Cardiac septum (tissue), 1 donor: ENCODE measurements at places on chromosomes 12 and 14. TPM values are rescaled to one million over a fixed set of nuclear protein-coding genes. Genes with fewer than 3 reads are reported as not detected.

DNA sequence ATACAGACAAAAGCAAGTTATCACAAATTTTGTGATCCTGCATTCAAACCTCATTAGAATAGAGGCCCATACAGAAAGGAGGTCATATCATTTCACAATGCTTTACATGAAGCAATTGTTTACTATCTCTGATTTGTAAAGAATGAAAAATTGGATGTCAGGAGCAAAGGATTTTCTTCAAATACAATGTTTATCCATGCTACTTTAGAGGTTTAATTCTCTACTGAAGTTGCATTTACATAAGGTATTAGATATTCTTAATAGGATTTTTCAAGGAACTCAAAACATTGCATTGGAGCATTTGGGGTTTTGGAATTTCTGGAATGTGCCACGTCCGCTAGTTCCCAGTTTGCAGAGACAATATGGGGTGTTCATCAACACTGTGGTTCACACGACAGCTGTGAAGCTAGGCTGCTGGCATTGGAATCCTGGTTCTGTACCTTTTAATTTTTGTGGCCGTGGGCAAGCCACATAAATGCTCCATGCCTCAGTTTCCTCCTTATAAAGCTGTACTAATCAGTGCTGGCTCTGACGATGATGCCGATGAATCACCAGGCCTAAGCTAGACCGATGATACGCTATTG lies 174.8 kb downstream of the APAF1 start:
- DNase-seq = no peak

GRCh38 chr14:80948291-80948690 lies 6.8 kb upstream of the CEP128 start:
- DNase-seq = no peak

- no peak for DNase-seq
Observed at GRCh38 chr14:77097006-77097699, 905 bp upstream of the CIPC start.

DNA sequence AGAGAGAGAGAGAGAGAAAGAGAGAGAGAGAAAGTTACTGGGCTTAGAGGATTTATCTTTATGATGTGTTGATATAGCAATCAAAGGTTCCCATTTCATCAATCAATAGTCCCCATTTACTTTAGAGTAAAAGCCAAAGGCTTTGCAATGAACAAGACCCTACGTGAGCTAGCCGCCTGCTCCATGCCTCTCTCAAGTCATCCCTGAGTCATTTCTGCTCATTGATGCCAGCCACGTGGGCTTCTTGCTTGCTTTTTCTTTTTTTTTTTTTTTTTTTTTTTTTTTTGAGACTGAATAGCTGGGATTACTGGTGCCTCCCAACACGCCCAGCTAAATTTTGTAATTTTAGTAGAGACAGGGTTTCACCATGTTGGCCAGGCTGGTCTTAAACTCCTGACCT lies 70.9 kb downstream of the GPR135 start:
- DNase-seq = no peak

GRCh38 chr12:21894792-21895595 lies 46.2 kb downstream of the ABCC9 start:
- no peak for DNase-seq

DNA sequence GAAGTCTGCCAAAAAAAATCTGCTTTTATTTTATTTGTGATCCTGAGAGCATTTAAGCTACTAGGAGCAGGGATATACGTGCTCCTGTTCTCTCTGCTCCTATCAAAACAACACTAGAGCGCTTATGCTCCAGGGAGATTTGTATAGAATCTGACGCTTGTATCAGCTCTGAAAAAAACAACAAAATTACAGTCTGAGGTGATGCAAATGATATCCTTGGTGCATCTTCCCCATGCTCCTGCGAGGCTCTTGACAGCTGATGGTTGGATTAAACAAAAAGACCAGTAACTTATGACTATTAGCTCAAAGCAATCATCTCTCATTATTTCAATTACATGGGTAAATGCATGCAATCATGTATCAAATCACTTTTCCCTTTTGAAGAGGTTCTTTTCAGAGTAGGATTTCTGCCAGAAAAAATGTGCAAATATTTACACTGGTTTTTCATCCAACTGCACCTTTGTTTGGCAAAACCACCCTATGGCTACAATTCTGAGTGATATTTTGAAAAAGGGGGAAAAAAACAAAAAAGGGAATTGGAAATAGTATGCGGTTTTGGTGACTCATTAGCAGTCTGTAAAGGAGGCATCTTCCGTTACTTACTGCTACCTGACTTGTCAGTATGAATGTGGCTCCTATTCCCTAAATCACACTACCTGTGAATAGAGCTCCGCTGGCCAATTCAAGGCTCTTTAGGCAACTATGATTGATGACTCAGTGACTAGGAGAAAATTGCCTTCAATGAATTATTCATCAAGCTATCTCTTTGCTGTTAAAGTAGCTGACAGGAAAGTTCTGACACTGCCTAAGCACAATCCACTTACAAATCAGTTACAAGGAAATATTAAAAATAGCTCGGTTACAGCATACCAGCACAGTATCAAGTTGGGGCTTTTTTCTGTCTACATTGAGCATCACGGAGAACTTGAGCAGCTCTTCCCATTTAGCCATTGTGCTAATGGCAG lies 450.0 kb downstream of the FOXG1 start:
- no peak for DNase-seq

DNA sequence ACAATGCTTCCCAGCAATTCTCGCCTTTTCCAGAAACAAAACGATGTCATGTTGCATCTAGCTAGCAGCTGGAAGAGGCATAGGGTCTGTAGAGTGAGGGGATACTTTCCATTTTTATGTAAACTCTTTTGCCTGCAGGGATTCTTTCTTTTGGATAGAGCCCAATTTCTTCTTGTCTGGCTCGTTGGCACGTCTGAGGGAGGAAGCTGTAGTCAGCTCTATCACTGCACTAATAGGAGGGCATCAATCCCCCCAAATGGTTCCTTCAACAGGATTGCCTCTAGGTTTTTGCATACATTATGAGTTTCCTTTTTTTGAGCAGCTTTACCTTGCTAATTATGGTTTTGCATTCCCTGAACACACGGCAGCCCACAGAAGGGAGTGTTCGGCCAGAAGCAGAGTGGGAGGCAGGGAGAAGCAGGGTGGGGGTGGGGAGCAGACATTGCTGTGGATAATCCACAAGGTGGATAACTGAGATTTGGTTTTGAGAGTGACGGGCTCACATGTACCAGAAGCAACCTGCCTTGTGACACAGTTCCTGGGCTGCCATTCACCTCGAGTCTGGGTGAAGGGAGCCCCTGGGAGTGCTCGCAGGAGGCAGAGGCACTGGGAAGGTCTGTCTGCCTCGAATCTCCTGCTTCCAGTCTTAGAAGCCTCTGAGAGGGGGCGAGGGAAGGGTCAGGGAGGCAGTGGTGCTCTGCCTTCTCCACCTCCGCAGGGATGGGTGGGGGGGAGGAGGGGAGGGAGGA lies 24.5 kb downstream of the LRTM2 start:
- DNase-seq = peak; percentile 57

- DNase-seq = peak; percentile 69
Observed at GRCh38 chr12:1911598-1912575, 6.6 kb downstream of the CACNA2D4 start.

GRCh38 chr12:26101350-26101734 lies 23.5 kb downstream of the BHLHE41 start:
- DNase-seq = no peak

DNA sequence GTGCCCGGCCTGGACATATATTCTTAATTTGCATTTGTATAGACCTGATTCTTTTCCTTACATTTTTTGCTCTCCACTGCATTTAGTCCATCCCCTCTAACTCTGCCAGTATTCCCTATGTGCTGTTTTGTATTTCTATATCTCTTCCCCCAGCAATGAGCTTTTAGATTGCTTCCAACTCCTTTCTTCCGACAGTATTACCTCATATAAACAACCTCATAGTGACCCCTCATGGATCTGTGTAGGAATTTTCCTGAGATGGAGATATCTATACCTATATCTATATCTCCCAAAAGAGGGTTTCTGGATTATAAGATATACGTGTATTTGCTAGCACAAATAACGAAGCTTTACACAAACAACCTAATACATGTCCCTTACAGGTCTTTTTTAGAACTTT lies 161.9 kb downstream of the CRADD start:
- no peak for DNase-seq

DNA sequence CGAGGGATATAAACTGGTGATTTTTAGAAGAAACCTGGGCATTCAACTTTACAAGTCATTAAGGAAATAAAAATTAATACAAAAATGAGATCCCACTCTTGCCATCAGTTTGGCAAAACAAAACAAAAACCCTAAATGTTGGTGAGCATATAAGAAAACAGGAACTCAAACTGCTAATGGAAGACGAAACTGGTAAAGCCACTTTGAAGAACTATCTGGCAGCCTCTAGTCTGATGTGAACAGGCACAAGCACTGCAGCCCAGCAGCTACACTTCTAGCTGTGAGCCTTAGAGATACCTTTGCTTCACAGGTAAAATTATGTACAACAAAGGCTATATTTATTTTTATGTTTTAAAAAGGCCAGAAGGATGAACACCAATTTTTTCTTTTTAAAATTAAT lies 459.6 kb downstream of the ZFP36L1 start:
- no peak for DNase-seq

- DNase-seq = peak; percentile 90
Observed at GRCh38 chr12:67441736-67442346, 172.7 kb downstream of the CAND1 start.

- no peak for DNase-seq
Observed at GRCh38 chr12:15541996-15542631, 219.8 kb downstream of the PTPRO start.

GRCh38 chr12:122785503-122785902 lies 11.1 kb downstream of the CCDC62 start:
- DNase-seq = no peak

DNA sequence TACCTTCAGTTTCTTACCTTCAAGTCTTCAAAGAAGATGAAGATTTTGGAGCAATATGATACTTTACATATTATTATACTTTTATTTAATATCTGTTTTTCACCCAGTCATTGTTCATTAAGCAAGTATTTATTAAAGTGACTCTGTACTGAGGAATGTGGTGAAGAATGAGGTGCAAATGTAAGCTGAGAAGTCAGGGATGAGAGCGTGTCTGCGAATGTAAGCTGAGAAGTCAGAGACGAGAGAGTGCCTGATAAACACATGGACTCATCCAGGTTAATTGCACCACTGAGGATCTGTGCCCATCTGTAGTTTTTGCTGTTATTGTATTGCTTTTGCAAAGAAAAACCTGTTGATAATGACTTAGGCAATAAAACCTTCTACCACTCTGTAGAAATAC lies 211.9 kb upstream of the FAR2 start:
- no peak for DNase-seq

- no peak for DNase-seq
Observed at GRCh38 chr12:27583981-27584380, 60.0 kb downstream of the PPFIBP1 start.

DNA sequence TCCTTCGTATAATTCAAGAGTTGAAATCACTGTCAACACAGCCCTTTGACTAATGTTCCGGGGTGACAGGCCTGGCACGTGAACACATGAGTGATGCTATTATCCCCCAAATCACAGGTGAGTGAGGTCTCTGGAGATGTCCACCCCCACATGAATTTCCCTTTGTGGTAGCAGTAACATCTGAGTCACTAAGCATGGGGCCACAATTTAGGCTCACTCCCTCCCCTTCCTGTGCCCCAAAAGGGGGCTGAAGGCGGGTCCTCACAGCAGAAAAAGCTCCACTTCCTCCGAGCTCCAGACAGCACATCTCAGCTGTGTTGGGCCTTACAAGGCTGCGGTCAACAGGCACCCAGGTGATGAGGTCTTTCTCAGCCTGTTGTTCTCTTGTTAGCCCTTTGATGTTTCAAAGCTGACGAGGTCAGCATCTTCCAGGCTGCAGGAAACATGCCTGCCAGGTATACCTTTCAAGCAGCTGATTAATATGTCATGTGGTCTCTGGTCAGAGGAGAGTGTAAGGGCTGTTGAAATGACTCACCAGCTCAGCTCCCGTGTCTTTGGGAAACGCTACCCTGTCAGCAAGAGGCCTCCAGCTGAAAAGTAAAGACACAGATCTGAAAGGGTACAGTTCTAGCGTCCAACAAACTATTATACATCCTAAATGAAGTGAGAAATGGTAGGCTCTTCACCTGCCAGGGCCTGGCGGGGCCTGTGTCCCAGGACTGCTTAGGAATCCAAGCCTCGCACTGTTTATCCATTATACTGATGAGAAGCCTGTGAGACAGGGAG lies 107.3 kb downstream of the ZFP36L1 start:
- peak; percentile 50 for DNase-seq

GRCh38 chr12:46803517-46803916 lies 22.3 kb downstream of the SLC38A4 start:
- no peak for DNase-seq

- no peak for DNase-seq
Observed at GRCh38 chr12:63045020-63045860, 105.8 kb downstream of the AVPR1A start.

GRCh38 chr12:65505386-65506121 lies 227.1 kb downstream of the MSRB3 start:
- DNase-seq = no peak

DNA sequence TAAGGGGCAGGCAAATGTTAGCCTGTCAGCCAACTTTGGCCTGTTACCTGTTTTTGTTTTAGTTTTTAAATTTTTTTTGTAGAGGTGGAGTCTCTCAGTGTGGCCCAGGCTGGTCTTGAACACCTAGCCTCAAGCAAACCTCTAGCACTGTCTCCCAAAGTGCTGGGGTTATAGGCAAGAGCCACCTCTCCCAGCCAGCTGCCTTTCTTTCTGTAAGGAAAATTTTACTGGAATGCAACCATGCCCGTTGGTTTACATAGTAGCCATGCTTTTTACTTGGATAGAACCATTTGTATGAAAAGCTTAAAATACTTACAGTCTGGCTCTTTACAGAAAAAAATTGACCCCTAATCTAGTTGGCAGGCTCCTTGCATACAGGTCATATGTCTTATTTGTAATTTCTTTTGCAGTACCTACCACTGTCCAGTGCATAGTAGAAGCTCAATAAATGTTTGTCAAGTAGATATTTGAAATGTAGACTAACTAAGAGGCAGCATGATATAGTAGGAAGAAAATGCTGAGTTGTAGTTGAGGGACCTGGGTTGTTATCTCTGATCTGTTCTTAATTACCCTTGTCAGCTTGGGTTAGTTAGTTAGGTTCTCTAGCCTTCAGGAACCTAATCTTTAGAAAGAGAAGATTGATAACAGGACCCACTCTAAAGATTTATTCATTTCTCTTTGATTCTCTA lies 4.7 kb downstream of the MDM2 start:
- DNase-seq = no peak

- DNase-seq = no peak
Observed at GRCh38 chr12:53755893-53756292, 4.1 kb upstream of the CISTR start.

GRCh38 chr12:123931686-123932321 lies 40.8 kb downstream of the CCDC92 start:
- DNase-seq = no peak

The VPS37B gene
- 16.8 TPM for total RNA-seq

The TMEM52B gene
- not detected for total RNA-seq

The STAB2 gene
- total RNA-seq = 0.75 TPM

The KRT83 gene
- not detected for total RNA-seq

The MEG3 gene
- total RNA-seq = 25.4 TPM

The DPY19L2 gene
- total RNA-seq = 67.7 TPM

The MYO1H gene
- total RNA-seq = not detected

The GALC gene
- total RNA-seq = 13.9 TPM

The MMP17 gene
- total RNA-seq = 0.78 TPM
